ENCODE measurements at places on chromosomes 6 and 20. TPM values are rescaled to one million over a fixed set of nuclear protein-coding genes. Genes with fewer than 3 reads are reported as not detected.

The BHLHE23 gene
- not detected for total RNA-seq

The PTCRA gene
- total RNA-seq = not detected

The NNAT gene
- not detected for total RNA-seq

The BMP6 gene
- 0.17 TPM for total RNA-seq

The SLC17A4 gene
- 1.9 TPM for total RNA-seq

The TREM1 gene
- total RNA-seq = 1.4 TPM

The PMEPA1 gene
- 1,302 TPM for total RNA-seq

The AIF1 gene
- not detected for total RNA-seq

The POU5F1 gene
- 32.7 TPM for total RNA-seq
